Activated CD4-positive, CD25-positive, alpha-beta regulatory T cell (primary cell): ENCODE measurements at places on chromosomes 12 and 14.

GRCh38 chr12:132776816-132777568 lies 15.4 kb upstream of the ANKLE2 start:
- no peak for DNase-seq

GRCh38 chr14:103186241-103186822 lies 63.1 kb downstream of the TNFAIP2 start:
- DNase-seq, result no peak

DNA sequence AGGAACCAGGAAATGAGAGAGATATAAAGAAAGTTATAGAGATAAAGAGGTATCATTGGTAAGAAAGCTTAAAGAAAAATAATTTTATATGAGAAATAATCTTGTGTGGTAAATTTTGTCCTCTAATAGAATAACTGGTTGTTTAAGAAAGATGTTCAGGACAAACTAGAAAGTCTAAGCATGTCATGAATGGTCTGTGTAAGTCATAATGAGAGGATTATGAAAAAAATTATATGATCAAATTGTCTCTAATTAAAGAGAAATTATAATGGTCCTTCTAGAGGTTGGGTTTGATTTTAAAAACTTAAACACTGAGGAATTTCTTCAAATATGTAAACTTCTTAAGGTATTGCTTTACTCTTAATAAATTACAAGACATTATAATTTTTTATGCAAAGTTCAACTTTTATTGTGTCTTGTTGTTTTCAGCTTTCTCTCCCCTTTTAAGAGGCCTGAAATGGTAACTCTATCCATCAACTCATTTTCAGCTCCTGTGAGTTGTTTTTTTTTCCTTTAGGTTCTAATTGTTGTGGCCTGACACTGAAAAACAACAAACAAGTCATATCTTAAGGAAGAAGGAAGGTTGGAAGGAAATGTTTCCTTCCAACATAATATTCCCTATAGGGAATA lies 88.2 kb upstream of the CNOT2 start:
- no peak for DNase-seq

GRCh38 chr14:102234331-102235264 lies 70.4 kb downstream of the MOK start:
- DNase-seq, result no peak

GRCh38 chr14:63295231-63295685 lies 23.5 kb downstream of the GPHB5 start:
- no peak for DNase-seq

- DNase-seq, result no peak
Observed at GRCh38 chr12:68478516-68479260, 132.0 kb upstream of the RAP1B start.

- no peak for DNase-seq
Observed at GRCh38 chr12:3420693-3421092, 70.3 kb upstream of the PRMT8 start.

DNA sequence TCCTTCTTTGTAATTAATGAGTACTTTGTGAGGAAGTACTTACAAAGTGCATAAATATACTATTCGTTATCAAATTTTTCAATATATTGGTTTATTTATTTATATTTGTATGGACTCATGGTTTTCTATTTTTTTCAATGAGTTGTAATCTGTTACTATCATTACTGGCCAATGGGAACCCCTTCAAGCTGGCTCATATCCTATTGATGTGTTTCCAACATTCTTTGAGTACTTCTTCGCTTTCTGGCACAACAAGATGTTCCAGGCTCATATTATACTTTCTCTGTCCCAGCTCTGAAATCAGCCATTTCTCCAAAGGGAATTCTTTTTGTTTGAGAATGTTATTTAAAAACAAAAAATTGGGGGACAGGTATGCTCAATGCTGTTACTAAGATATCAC lies 17.5 kb downstream of the YBX3 start:
- DNase-seq, result no peak

DNA sequence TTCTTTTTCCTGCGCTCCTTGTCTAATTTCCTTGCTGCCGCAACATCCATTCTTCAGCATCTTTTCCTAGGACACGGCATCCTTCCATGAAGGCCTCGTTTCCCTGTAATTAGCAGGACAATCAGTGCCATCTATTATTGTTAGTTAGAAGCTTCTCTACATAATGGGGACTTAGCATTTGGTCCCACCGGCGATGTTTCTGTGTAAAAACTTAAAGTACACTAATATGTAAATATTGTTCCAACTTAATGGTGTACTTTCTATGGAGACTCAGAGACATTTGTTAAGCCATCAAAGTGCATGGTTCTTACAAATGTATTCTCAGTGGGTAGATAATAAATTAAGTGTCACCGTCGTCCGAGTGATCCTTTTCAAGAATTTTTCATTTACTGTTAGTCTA lies 17.4 kb downstream of the KCNC2 start:
- DNase-seq, result no peak

GRCh38 chr12:94779485-94779884 lies 129.1 kb upstream of the TMCC3 start:
- no peak for DNase-seq

GRCh38 chr14:31677630-31678029 lies 116.4 kb downstream of the NUBPL start:
- no peak for DNase-seq

DNA sequence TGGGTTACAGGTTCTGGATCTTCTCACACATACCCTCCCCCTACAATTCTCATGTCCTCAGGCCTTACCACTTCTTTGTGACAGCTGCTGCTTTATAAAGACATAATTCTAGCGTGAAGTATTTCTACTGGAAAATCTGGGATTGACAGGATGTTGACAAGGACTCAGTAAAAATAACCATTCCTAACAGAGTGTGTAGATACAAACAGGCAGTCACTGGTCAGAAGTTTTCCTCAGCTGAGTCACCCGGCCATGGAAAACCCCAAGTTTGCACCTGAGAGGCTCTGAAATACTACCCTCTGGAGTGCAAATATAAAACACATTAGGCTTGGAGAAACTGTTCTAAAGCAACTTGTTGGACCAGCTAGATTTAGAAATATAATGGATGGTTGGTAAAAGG lies 54.4 kb downstream of the SPPL3 start:
- DNase-seq, result no peak

- DNase-seq, result no peak
Observed at GRCh38 chr12:38711054-38711453, 194.3 kb downstream of the CPNE8 start.

- DNase-seq, result no peak
Observed at GRCh38 chr14:104499784-104500760, 79.5 kb upstream of the C14orf180 start.

DNA sequence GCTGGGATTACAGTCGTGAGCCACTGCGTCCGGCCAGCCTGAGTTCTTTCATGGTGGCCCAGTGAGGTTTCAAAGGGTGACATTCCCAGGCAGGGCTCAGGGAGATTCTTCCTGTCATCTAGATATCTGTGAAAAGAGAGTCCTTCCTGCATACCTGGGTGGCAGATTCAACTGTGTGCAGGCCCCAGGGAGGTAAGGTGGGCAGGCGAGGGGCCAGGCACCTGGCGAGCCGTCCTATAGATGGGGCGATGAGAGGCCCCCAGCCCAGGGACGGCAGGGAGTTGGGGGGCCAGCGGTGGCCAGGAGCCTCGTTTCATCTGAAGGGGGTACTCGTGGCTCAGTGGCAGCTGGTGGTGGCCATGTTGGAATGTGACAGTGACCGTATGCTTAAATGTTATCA lies 7.1 kb upstream of the EP400 start:
- no peak for DNase-seq

DNA sequence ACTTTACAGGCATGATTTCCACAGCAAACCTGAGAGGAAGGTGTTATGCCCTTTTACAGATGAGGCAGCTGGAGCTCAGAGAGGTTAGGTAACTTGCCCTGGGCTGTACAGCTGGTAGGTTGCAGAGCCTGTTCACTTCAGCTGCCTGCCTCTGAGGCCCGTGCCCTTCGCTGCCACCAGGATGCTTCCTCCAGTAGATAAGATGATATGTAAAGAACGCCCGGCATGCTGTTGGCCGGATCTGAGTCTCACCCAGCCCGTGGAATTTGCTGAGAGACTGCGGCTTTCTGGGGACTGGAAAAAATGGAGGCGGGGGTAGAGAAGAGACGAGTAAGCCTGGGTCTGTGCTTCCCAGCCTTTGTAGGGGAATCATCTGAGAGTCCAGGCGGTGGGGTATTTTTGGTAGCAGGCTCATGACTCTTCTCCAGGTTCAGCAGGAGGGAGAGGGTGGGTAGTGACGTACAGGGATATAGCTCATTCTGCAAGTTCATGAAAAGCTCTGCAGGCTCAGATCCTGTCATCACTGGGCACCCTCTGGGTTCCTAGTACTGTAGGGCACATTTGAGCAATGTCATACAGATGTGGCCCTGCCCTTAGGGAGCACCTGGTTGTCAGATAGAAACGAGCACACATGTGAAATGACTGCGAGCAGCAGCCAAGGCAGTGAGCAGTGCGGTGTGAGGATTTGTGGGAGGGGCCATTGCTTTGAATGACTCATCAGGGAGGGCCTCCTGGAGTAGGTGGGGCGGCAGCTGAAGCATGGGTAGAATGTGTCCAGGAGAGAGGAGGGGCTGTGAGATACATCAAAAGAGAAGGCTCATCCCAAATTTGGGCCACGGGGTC lies 159.4 kb downstream of the TSPAN9 start:
- DNase-seq, result no peak

- no peak for DNase-seq
Observed at GRCh38 chr12:5590316-5590715, 158.4 kb downstream of the NTF3 start.

- DNase-seq, result no peak
Observed at GRCh38 chr14:100775351-100775830, 48.7 kb downstream of the DLK1 start.

DNA sequence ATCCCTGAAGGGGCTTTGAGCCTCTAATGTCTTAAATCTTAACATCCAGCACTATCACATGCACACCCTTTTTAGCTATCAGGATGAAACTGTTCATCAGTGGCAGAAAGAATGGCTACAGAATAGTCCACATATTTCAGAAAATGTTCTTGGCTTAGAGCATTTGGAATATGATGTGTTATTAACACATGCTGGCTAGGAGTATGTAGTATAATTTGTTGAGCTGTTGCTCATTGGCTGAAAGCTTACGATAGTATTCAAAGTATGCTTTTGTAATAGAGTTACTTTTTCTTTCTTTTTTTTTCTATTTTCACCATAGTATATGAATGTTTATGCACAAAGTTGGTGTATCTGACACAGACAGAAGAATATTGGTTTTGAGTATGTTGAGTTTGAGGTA lies 55.1 kb downstream of the MNAT1 start:
- no peak for DNase-seq

- no peak for DNase-seq
Observed at GRCh38 chr12:77104286-77104685, 38.9 kb upstream of the E2F7 start.

DNA sequence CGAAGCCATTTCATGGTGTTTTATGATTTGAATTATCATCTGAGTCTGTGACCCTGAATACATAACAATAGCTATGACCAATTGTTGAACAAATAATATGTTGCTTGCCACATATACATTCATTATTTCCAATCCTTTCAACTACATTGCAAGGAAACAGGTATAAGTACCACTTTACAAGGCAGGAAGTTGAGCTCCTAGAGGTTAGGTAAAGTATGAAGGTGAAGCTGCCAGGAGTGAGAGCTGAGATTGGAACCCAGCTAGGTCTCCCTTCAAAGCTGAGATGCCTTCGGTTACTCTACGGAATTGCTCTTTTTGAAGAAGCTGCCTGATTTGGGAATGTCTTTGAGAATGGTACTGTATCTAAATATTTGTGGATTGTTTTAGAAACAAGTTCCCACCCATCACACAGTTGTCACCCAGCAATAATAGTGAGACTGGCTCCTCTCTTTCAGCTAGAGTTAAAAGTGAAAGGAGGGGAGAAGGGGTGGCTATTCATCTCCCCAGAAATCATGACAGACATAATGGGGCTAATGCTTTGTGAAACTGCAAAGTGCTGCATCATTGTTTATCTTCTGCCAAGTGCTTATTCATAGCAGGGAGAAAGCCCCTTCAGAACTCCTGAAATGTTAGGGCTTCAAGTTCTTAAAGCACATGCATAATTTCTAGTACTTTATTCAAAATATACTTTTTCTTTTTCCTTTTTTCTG lies 75.9 kb upstream of the AMIGO2 start:
- DNase-seq, result no peak

DNA sequence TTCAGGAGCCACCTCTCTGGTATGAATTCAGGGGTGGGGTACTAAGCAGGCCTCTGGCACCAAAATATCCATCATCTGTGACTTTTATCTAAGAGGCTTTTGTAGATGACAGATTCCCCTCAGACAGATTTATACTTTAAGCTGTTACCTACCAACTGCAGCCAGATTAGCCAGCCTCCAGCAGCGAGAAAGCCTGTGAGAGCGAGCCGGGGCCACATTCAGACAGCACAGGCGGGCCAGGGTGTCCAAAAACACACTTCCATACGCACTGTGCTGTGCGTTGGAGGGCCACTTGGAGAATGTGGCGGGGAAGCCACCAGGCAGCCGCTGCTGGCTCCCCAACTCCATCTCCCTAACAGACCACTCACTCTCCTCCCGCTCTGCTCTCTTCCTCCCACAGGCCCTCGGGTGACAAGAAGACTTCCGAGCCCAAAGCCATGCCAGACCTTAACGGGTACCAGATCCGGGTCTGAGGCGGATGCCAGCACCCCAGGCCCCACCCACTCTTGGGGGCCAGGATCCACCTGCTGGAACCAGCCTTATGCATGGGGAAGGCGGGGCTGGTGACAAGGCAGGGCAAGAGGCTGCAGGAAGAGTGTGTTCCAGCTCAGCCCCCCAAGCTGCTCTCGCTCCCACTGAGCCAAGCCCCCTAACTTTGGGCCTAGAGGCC lies 17.4 kb downstream of the VASH1 start:
- DNase-seq, result no peak

- no peak for DNase-seq
Observed at GRCh38 chr12:30885321-30885720, 41.2 kb upstream of the TSPAN11 start.

- DNase-seq, result no peak
Observed at GRCh38 chr12:125311050-125311449, 245.8 kb downstream of the AACS start.

- DNase-seq, result no peak
Observed at GRCh38 chr14:34051966-34052657, 101.2 kb upstream of the EGLN3 start.

DNA sequence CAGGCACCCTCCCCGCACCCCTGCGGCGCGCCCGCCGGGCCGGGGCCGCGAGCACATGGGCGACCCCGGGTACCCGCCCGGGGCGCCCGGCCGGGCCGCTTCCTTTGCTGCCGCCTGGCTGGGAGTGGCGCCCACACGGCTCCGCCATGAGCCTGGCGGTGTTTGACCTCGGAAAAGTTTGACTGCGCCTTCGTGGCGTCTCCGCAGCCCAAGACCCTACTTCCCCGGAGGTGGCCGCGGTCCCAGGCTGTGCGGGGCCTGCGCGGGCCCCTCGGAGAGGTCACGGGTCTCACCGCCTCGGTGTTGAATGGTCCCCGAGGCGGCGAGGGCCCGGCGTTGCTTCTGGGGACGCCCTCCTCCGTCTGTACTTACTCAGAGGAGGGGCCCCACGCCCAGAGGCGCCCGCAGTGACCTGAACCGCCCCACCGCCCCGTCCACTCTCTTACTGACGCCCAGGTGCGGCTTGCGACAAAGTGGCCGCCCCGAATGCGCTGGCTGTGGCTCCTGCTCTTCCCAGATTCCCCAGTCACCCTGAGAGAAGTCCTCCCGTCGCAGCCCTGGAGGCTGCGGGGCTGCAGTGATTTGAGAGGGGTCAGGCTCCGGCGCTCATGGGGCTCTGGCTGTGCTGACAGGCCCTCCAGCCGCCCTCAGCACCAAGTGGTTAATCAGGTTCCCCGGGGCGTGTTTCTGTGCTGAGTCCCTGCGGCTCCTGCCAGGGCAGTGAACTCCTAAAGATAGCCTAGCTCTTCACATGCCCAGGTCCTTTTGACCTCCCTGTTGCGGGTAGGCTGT lies 5.8 kb downstream of the KMT5A start:
- peak; percentile 13 for DNase-seq
